ENCODE measurements at places on chromosomes 2 and 18. TPM values are rescaled to one million over a fixed set of nuclear protein-coding genes. Genes with fewer than 3 reads are reported as not detected.

- DNase-seq, result no peak
These were observed 58.5 kb downstream of the ROCK1 start for GRCh38 chr18:21053127-21053526.

GRCh38 chr2:86072271-86072858, 33.3 kb downstream of the POLR1A start:
- DNase-seq, result no peak

- no peak for DNase-seq
These were observed 1.2 kb downstream of the GPD2 start for GRCh38 chr2:156437272-156437930.

MAP3K19 gene
- not detected for total RNA-seq
